ENCODE measurements at places on chromosomes 2 and 18. TPM values are rescaled to one million over a fixed set of nuclear protein-coding genes. Genes with fewer than 3 reads are reported as not detected.

DNA sequence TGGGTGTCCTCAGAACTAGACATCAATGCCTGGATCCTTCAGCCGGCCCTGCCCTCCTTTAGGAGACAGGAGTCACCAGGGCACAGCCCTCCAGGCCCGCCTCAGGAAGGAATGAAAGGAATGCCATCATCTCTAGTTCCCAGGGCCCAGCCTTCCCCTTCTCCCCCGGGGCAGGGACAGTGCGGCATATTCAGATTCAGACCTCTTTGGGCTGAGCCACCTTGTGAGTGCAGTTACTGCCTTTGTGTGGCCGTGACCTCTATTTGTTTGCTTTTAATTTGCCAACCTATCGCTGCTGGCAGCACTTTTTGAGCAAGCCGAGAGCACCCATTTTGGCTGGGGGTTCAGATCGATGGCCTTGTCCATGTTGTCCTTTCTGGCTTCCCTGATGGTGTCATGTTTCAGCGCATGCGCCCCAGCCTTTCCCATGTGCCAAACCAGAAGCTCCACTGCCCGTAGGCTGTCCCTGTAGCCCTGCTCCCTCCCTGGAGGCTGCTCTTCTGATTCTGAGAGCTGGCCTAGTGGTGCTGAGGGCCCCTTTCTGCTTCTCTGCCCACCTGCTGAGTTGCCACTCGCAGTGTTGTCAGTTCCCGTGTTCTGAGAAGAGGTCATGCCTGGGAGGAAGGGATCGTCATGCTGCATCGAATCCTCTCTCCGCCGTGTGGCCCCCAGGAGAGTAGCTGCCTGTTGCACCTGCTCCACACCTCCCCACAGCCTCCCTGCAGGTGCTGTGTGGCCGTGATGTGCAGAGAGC lies 10.9 kb downstream of the ANKRD23 start:
- DNase-seq, result no peak

- DNase-seq, result no peak
Observed at GRCh38 chr2:173446722-173447121, 92.0 kb downstream of the CDCA7 start.

GRCh38 chr18:50115095-50115494 lies 79.9 kb downstream of the MYO5B start:
- DNase-seq, result no peak

DNA sequence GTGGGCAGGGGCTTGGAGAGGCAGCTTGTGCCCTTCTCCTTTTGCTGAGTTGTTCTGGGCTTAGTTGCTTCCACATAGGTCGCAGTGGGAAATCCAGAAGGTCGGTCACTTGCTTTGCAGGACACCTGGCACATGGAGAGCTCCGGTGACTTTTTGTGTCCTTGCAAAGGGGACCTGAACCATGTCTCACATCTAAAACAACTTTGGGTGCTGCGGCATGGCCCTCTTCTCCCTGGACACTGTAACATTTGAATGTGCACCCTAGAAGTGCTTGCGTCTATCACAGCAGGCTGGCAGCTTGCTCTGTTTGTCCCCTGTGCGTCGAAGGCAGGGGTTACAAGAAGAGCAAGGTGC lies 189.9 kb upstream of the TWIST2 start:
- DNase-seq, result no peak

CXCR1 gene
- 1.3 TPM for total RNA-seq

- DNase-seq, result no peak
Observed at GRCh38 chr18:64519201-64519600, 370.3 kb upstream of the LINC00305 start.

- no peak for DNase-seq
Observed at GRCh38 chr2:46014911-46015654, 282.1 kb upstream of the EPAS1 start.

DNA sequence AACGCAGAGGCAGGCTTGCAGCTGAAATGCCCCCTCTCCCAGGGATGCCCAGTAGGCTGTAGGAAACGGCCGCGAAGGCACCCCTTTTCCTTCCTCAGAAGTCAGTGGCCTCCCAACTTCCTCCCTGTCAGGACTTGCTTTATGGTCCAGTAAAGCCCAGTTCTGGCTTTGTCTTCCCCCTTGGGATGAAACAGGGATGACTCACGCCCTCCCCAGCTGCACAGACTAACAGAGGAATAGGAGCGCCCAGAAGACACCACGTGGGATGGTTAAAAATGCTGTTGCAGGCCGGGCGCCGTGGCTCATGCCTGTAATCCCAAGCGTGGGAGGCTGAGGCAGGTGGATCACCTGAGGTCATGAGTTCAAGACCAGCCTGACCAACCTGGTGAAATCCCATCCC lies 6.9 kb downstream of the CREG2 start:
- no peak for DNase-seq

CROCC2 gene
- not detected for total RNA-seq

GRCh38 chr2:97267411-97268074 lies 154.6 kb downstream of the ANKRD36 start:
- DNase-seq, result no peak
